Activated CD8-positive, alpha-beta memory T cell treated with anti-CD3 and anti-CD28 coated beads, Interleukin-2, amount 10 ng/mL, durations not matched to agents 7 days and 5 days (primary cell): ENCODE measurements at places on chromosomes 7 and 10. TPM values are rescaled to one million over a fixed set of nuclear protein-coding genes. Genes with fewer than 3 reads are reported as not detected.

MORN4 gene
- total RNA-seq, result 2.1 TPM

CALN1 gene
- not detected for total RNA-seq

ZNF727 gene
- total RNA-seq, result not detected

ASB4 gene
- not detected for total RNA-seq

PUS7 gene
- 13.1 TPM for total RNA-seq

NAT16 gene
- total RNA-seq, result not detected

CLEC2L gene
- not detected for total RNA-seq

STEAP1 gene
- total RNA-seq, result 0.75 TPM
